Airway epithelial cell (primary cell): ENCODE measurements at places on chromosomes 2 and 18. TPM values are rescaled to one million over a fixed set of nuclear protein-coding genes. Genes with fewer than 3 reads are reported as not detected.

The HTR2B gene
- total RNA-seq, result 0.05 TPM in 1 of 2 replicates, not detected in the other

The CAVIN2 gene
- total RNA-seq, result 4.9 and 7.9 TPM in 2 replicates

The LYG1 gene
- total RNA-seq, result not detected in 2 replicates

The SERPINB2 gene
- 205 and 218 TPM in 2 replicates for total RNA-seq

The CCDC138 gene
- 4.0 and 6.3 TPM in 2 replicates for total RNA-seq
